ENCODE measurements at places on chromosomes 11 and 22. TPM values are rescaled to one million over a fixed set of nuclear protein-coding genes. Genes with fewer than 3 reads are reported as not detected.

The ANKK1 gene
- total RNA-seq, result 1.0 TPM

The PPFIBP2 gene
- total RNA-seq, result 25.5 TPM

The CHRNA10 gene
- total RNA-seq, result 3.3 TPM

The TEF gene
- 15.6 TPM for total RNA-seq

The NLRP10 gene
- not detected for total RNA-seq

The DYNC2H1 gene
- total RNA-seq, result 2.2 TPM

The ARHGAP8 gene
- total RNA-seq, result not detected

The PKNOX2 gene
- 7.9 TPM for total RNA-seq

The FAM83F gene
- total RNA-seq, result not detected

GRCh38 chr11:40285558-40285957 is 1173.9 kb downstream of the LRRC4C start:
- DNase-seq, result no peak

- DNase-seq, result no peak
These were observed 5.0 kb downstream of the ZP1 start for GRCh38 chr11:60872124-60872960.

DNA sequence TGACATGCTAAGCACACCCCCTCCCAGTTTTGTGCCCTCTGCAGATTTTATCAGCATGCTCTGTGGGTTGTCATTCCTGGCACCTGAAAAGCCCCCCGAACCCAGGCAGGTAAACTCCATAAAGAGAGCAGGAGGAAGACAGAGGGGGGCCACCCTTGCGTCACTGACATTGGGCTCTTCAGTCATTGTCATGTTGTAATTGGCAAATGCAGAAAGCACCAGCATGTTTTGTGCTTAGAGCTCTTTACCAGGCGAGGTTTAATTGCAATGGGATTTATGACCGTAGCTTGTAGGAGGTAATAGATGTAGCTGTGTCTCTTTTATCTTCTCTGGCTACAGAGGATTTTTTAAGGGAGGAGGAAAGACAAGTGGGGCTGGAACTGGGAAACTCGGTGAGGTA is 201.7 kb downstream of the GRIK4 start:
- no peak for DNase-seq

- no peak for DNase-seq
These were observed 114.3 kb downstream of the PHF21B start for GRCh38 chr22:44895296-44896055.

GRCh38 chr11:57254631-57255030 is 17.6 kb upstream of the APLNR start:
- DNase-seq, result no peak

DNA sequence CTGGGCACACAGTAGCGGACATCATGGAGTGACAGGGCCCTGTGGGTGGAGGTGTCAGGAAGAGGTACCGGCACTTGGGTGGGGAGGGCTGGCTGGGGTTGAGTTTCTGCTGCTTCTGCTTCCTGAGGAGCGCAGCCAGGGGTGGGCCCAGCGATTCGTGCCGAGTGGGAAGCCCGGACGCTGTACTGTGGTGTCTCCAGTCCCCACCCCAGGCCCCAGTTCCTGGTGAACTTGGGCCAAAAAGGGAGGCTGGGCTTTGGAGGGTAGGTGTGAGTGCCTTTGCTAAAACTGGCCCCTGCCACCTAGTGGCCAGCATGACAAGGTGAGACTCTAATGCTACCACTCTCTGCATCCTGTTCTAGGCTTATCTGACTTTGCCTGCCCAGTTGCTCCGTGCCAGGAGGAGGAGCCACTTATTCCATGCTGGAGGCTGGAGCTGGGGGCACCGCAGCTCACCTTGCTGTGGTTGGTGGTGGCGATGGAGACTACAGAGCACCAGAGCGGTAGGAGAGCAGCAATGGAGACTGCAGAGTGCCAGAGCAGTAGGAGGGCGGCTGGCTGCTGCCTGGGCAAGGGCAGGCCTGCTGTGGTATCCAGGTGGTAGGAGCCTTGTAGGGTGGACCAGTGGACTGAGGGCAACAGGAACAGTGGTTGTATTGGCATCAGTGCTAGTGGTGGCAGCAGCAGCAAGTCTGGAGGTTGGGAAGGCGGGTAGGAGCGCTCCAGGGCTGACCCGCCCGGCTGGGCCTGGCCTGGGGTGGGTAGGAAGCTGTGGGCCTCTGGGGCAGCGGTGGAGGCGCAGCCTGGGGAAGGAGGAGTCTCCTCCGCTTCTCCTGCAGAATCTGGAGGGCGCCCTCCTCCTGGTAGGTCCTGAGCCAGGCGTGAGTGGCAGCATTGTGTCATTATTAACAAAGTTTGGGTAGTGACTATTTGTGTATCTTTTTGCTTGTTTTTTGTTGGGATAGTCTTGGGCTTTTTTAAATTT is 2.2 kb upstream of the RFPL2 start:
- no peak for DNase-seq

DNA sequence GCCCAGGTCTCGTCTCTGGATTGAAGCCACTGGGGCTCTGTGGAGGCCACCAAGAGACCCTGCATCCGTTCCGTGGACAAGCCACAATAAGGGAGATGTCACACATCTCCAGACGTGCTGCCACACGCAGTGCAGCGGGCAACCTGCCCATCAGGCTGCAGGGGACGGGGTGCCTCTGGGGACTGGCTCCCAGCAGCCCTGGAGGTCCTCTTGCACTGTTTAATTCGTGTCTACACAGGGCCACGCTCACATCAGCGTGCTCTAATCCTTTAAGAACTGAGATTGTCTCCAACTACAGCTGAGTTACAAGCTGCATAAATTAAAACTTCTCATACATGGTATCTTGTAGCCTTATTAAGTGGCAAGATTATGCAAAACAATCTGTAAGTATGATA is 1232.2 kb downstream of the BRD1 start:
- DNase-seq, result no peak

DNA sequence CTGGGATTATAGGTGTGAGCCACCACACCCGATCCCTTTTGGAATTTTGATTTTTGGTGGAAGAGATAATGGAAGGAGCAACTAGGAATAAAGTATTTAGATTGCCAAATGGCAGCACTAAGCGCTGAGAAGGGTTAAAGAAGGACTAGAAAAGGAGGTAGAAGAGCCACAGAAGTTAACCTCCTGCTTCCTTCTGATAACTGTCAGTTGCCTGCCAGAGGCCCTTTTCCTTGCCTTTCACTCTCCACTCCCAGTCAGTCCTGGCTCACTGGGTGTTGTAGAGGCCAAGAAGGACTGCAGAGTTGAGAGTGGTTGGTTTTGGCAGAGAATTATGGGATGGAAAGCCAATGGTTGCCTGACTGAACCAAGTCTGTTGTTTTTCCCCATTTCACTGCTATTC is 19.3 kb downstream of the ZC3H12C start:
- DNase-seq, result no peak

GRCh38 chr11:75504501-75504900 is 21.2 kb downstream of the GDPD5 start:
- DNase-seq, result no peak

DNA sequence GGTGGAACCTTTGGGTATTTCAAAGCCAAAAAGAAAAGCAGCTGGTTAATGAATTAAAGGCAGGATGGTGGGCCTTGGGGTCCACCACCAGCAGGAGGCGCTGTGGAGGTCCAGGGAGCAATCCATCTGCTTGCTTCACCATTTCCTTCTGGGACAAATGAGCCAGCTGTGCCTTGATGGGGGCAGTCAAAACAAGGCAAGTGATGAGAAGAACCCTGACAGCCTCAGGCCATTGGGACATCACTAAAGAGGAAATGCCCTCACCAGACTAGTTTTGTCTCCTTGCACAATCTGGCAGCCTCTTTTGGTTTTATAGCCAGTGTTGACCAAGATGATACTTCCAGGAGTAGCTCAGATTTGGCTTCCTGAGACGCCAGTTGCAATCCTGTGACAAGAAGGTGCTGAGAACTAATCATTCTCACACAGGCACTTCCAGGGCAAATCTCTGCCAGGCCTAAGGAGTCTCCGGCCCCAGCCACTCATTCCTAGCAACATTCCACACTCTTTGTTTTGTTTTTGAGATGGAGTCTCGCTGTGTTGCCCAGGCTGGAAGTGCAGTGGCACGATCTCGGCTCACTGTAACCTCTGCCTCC is 38.2 kb upstream of the WEE1 start:
- peak; percentile 82 for DNase-seq

- DNase-seq, result no peak
These were observed 12.2 kb upstream of the RHOD start for GRCh38 chr11:67044496-67044895.

GRCh38 chr11:72497731-72498130 is 63.4 kb upstream of the CLPB start:
- no peak for DNase-seq

DNA sequence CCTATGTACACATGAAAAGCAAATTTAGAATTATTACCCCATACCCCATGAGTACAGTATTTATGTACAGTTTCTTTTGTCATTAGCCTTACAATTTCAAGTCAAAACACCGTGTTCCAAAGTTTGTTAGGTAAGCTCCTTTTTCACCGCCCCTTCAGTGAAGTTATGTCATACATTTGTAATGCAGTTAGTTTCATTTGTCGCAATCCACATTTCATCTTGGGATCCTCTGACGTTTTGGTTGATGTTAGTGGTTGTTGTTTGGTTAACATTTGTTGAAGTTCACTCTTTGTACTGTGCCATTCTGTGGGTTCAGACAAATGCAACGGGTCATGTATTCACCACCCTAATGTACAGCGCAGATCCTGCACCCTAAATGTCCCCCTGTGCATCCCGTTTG is 45.2 kb downstream of the ARHGEF12 start:
- DNase-seq, result no peak

- DNase-seq, result no peak
These were observed 9.4 kb downstream of the C11orf97 start for GRCh38 chr11:94521684-94522083.
